ENCODE measurements at places on chromosomes 3 and 15.
A peak's percentile ranks its signal among the peaks of the same experiment; 100 is the strongest.

- no peaks in the 10 kb centered on the region for H3K36me3 ChIP-seq
- H3K27ac ChIP-seq, result no peak overlapping the region
- no peak for DNase-seq
- H3K4me3 ChIP-seq, result no peak overlapping the region
Observed at GRCh38 chr15:101439285-101439919, 50.1 kb downstream of the PCSK6 start.

GRCh38 chr3:180246688-180247195 lies 210.0 kb upstream of the PEX5L start:
- no peaks in the 10 kb centered on the region for H3K36me3 ChIP-seq
- H3K27ac ChIP-seq, result no peak overlapping the region
- H3K4me3 ChIP-seq, result no peak overlapping the region
- H3K27me3 ChIP-seq, result no peaks in the 10 kb centered on the region
- no peak for DNase-seq

DNA sequence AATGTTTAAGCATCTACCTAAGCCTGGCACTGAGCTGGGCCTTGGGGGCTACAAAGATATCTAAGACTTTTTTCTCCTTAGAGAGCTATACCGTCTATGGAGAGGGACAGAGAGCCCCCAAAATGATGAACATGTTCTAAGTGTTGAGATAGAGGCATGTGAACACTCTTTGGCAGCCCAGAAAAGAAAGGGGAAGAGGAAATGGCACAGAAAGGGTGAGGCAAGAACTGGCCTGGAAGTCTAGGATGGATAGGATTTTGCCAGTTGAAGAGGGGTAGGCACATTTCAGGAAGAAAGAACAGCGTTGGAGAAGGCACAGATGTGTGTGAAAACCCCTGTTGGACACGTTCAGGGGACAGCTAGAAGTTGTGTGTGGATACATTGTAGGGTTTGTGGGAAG lies 276.2 kb upstream of the LRRFIP2 start:
- H3K4me1 ChIP-seq, result no peaks in the 10 kb centered on the region
- no peak for DNase-seq
- no peak overlapping the region for H3K27ac ChIP-seq
- no peaks in the 10 kb centered on the region for H3K36me3 ChIP-seq
- no peak overlapping the region for H3K4me3 ChIP-seq
- H3K27me3 ChIP-seq, result no peaks in the 10 kb centered on the region

DNA sequence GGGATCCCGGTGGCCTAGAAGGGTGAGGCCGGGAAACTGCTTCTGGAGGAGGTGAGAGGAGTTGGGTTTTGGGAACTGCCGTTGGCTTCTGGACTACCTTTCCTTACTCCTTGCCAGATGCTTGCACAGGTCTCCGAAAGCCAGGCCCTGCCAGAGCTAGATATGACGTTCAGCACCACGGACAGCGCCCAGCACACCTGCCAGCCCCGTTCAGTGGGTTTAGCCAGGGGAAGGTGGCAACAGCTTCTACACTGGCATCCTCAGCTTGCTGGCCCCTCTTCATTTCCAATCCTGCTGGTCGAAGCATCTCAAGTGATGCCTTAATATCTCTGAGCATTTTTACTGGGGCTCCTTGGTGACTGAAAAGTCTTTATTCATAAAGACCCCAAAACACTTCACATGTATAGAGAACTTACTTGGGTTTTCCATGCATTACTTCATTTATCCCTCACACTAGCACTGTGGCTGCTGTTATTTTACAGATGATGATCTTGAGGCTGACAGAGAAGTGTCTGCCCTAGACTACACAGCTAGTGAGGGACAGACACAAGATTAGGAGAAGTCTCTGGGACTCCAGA lies 21.9 kb downstream of the HCN4 start:
- H3K27ac ChIP-seq, result no peak overlapping the region
- no peaks in the 10 kb centered on the region for H3K4me1 ChIP-seq
- no peak overlapping the region for H3K4me3 ChIP-seq
- no peaks in the 10 kb centered on the region for H3K36me3 ChIP-seq
- peak; percentile 71 for DNase-seq
- peaks cover 30% of the 10 kb centered on the region for H3K27me3 ChIP-seq

DNA sequence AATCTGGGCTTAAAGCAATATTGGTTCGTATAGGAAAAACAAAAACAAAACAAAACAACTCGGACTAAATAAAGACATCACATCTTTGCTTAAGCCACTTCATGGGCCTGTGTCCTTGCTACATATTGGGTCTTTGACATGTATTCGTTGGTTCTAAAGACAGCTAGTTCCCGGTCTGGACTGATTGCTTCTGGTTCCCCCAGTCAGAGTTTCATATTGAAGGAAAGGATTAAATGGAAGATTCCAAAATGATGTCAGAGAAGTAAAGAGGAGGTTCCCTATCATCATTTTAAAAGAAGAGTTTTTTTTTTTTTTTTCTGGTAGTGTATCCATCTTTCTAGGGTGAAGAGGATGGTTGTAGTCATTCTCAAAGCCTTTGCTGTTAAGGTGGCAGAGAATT lies 2.3 kb downstream of the OXSR1 start:
- H3K27me3 ChIP-seq, result no peaks in the 10 kb centered on the region
- no peak for DNase-seq
- no peak overlapping the region for H3K27ac ChIP-seq
- H3K4me3 ChIP-seq, result no peak overlapping the region
- no peaks in the 10 kb centered on the region for H3K4me1 ChIP-seq

DNA sequence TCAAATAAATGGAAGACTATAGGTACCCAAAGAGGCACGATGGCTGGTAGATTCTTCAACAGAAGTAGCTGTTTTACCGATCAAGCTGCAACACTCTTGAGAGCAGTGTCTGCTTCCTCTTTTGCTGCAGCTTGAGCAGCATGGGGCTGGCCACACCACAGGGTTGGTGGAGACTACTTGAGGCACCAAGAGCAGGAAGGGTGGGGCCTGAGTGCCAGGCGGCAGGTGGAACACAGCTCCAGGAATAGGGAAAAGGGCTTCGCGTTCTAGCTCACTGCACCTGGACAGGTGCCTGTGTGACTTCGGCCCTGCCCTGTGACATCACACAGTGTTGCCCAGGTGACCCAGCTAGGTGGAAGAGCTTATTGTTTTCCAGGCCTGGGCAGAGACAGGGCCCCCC lies at the start of gene CCDC33:
CCDC33 (plus strand) TSS at position 365 of the 400 bp plus-strand sequence. CDS start 394 bp downstream, outside the sequence.
- no peaks in the 10 kb centered on the region for H3K4me1 ChIP-seq
- H3K4me3 ChIP-seq, result no peak within 1 kb of the TSS
- peaks cover 84% of the 10 kb centered on the region for H3K27me3 ChIP-seq
- H3K27ac ChIP-seq, result no peak within 1 kb of the TSS
- no peak for DNase-seq

GRCh38 chr3:140420621-140421357 lies 257.1 kb upstream of the TRIM42 start:
- no peaks in the 10 kb centered on the region for H3K36me3 ChIP-seq
- no peaks in the 10 kb centered on the region for H3K4me1 ChIP-seq
- no peak overlapping the region for H3K4me3 ChIP-seq
- no peak for DNase-seq
- no peak overlapping the region for H3K27ac ChIP-seq

Data from MM.1S (cell line).